Activated naive CD8-positive, alpha-beta T cell treated with anti-CD3 and anti-CD28 coated beads, Interleukin-2, amount 50 U/mL, for 16 hours (primary cell): ENCODE measurements at places on chromosomes 3 and 15.

- no peak for DNase-seq
Measured at GRCh38 chr3:39415983-39416382, 9.5 kb downstream of the RPSA start.

- no peak for DNase-seq
Measured at GRCh38 chr3:23785097-23785645, 20.6 kb upstream of the UBE2E1 start.

DNA sequence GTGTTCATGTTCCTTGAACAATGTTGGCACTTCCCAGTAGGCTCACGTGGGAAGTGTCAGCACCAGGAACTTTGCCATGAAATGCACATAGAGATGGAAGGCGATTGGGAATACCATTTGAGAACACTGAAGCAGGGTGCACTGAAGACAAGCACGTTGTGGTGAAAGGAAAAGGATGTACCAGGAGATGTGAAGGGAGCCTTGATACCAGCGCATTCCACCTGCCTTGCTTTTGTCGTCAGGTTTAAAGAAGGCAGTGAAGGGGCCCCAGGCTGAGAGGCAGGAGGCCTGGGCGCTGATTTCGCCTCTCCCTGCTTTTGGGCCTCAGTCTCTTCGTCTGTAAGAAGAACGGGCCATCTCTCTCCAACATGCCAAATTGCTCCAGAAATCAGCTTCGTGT, 194.5 kb upstream of the HES1 start:
- DNase-seq = no peak

DNA sequence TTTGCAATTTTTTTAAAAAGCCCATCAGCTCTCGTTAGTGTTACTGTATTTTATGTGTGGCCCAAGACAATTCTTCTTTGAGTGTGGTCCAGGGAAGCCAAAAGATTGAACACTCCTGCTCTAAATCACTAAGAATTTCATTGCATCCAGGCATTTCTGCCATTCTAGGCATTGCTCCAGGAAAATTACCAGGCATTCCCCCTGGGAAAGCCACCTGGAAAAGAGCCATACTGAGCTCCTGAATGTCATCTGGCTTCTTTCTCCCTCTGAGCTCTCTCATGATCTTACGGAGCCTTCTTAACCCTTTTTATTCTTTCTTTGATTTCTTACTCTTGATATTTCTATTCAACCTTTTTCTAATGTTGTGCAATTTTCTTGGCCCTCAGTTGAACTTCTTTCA, 202.2 kb downstream of the DOCK3 start:
- DNase-seq = no peak

- DNase-seq = no peak
Measured at GRCh38 chr3:152317956-152318355, 49.2 kb downstream of the MBNL1 start.

- DNase-seq = no peak
Measured at GRCh38 chr3:27590437-27591298, 106.5 kb upstream of the SLC4A7 start.

DNA sequence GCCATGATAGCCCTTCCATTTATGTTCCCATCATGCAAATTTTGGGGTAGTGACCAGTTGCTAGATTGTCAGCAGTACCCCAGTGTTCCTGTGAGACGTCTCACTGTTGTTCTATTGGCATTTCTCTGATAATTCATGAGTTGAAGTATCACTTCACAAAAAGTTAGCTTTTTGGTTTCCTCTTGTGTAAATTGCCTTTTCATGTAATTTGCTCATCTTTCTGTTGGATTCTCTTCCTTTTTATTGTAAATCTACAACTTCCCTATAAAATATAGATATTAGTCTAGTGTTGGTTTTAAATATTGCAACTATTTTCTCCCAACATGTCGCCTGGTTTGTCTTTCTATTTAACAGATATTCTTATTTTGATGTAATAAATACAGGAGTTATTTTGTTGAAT, 7.5 kb upstream of the A4GNT start:
- no peak for DNase-seq

DNA sequence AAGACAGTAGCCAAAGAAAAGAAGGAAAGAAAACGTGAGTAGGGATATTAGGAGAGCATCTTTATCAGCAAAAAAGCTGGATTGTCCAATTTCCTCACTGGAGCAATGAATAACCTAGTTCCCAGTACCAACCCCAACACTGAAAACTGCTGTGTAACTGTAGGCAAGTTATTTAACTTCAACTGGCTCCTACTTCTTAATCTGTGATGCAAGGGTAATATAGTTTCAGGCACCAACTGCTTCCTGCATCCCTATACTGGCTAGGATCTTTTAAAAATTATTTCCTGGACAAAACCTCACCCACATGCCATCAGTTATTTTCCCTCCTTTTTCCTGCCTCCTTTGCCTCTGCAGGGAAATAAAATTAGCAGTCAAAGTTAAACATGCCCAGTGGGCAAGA, 59.6 kb downstream of the ZBTB20 start:
- no peak for DNase-seq

GRCh38 chr15:45425135-45425534, 46.8 kb upstream of the GATM start:
- no peak for DNase-seq

DNA sequence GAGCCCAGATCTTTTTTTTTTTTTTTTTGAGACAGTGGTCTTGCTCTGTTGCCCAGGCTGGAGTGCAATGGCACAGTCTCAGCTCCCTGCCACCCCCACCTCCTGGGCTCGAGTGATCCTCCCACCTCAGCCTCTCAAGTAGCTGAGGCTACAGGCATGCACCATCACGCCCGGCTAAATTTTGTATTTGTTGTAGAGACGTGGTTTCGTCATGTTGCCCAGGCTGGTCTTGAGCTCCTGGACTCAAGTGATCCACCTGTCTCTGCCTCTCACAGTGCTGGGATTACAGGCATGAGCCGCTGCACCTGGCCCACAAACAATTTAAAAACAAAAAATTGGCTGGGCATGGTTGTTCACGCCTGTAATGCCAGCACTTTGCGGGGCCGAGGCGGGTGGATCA, 22.6 kb upstream of the SLC6A6 start:
- DNase-seq = no peak

DNA sequence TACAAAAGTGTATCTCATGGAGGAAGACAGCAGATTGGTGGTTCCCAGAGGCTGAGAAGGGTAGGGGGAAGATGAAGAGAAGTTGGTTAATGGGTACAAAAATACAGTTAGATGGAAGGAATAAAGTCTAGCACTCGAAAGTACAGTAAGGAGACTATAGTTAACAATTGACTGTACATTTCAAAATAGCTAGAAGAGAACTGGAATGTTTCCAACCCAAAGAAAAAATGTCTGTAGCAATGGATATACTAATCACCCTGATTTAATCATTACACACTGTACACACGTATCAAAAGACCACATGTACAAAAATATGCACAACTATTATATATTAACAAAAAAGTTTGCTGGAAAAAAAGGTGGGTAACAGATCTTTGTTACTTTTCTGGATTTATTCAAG, 57.3 kb downstream of the THRB start:
- DNase-seq = no peak

DNA sequence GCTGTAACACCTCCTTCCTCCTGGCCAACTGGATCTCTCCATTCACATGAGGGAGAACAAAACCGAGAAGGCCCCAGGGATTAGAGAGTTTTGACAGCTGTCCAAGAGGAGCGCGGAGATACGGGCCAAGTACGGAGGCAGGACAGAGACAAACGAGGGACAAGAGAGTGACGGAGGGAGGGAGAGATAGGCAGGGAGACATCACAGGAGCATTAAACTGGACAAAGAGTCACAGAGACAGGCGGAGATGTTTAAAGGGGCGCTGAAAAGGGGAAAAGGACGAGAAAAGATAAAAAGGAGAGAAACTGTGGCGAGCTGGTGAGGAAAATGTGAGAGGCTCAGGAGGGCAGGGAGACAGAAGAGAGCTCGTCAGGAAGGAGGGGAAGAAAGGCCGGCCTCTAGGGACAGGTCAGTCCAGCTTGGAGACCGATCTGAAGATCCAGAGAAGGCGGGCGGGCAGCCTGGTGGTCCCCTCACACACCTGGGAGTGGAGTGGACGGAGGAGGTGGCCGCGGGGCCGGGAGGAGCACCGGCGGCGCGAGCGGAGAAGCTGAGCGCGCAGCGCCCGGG, 40.5 kb upstream of the ROPN1 start:
- no peak for DNase-seq

GRCh38 chr3:184556582-184557347, 4.8 kb upstream of the EPHB3 start:
- no peak for DNase-seq

- DNase-seq = peak; percentile 43
Measured at GRCh38 chr3:88149509-88150362, at the start of gene C3orf38. Gene C3orf38, plus strand, starts transcription at chr3:88149959. Its CDS starts 94 bp downstream, at chr3:88150053.

GRCh38 chr3:4355401-4356219, 52.4 kb downstream of the SETMAR start:
- DNase-seq = no peak

- no peak for DNase-seq
Measured at GRCh38 chr15:93209690-93210445, 120.9 kb upstream of the RGMA start.

- no peak for DNase-seq
Measured at GRCh38 chr15:49023354-49023753, 22.9 kb downstream of the SECISBP2L start.

GRCh38 chr3:66076861-66077470, 38.2 kb upstream of the MAGI1 start:
- no peak for DNase-seq

DNA sequence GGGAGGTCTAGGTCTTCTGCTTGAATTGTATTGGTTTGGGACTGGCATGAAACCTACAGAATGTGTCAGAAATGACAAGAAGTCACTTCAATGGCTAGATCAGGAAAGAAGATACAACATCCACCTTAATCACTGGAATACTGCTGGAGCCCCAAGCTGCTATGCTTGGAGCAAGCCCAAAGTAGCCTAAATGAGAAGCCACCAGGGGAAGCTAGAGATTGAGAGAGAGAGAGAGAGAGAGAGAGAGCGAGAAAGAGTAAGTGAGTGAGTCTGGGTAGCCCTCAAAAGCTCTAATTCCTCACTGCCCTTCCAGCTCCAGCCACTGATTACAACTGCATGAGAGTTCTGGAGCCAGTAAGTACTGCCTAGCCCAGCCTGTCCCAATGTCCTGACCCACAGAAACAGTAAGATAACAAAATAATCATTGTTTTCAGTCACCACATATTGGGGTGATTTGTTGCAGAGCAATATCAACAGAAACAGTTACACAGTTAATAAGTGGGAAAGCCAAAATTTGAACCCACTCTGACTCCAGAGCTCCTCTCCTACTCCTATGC, 529.2 kb upstream of the GOLIM4 start:
- no peak for DNase-seq

- DNase-seq = no peak
Measured at GRCh38 chr3:97720417-97720816, 44.1 kb upstream of the ARL6 start.

DNA sequence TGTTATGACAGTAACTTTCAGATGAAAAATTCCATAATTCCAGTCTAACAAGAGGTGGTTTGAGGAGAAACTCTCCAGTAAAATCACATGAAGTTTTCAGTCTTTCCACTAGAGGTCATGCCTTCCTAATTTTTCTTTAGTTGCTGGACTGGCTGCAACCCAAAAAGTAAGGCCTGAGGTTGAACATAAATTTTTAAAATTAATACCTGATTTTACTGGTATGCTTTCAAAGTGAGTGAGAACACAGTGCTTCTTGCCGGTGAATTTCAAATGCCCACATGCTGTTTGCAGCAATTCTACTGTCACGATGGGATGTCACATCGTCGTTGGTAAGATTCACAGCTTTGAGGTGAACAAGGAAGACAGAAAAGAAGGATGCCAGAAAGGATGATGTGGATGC, 89.0 kb upstream of the FGF12 start:
- DNase-seq = no peak
